GM04504 (cell line): ENCODE measurements at places on chromosomes 12 and 14.

DNA sequence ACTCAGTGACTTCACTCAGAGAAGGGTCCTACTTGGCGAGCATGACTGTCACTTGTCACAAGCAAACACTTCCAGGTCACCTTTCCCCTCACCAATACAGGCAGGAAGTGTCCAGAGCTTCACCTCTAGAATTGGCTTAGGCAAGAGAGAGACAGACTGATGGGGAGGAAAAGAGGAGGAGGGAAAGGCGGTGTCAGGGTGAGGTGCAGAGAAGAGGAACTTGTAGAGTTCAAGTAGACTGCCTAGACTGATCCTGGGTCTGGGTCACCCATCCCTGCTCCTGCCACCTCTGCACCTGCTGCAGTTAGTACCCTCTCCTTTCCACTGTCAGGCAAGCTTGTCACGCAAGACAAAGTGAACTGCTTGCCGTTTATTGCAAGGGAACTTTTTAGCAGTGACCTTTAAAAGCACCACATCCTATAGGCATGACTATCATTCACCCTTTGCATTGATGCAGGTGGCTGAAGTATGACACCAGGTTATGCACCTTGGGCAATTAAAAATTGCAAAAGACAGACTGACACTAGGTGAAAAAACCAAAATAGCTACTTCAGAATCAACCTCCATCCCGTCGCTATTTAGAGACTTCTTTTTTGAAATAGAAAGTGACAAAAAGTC lies 292.4 kb downstream of the SYT1 start:
- no peak for DNase-seq

DNA sequence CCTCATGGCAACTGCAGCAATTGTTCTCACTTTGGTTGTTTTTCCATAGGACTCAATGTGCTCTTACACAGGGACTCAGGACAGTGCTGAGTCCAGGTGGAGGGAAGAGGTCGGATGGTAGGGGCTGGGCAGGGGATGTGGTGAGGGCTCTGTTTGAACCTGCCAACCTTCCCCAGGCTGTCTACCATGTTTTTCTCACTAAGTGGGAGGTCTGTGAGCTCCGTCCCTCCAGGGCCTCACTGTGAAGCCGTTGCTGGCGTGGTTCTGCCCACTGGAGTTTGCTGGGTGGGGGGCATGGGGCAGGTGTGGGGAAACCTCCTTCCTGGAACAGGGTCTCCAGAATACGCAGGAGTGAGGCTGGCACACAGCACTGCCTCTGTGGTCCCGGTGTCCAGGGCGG lies 20.7 kb upstream of the PRMT8 start:
- no peak for DNase-seq

DNA sequence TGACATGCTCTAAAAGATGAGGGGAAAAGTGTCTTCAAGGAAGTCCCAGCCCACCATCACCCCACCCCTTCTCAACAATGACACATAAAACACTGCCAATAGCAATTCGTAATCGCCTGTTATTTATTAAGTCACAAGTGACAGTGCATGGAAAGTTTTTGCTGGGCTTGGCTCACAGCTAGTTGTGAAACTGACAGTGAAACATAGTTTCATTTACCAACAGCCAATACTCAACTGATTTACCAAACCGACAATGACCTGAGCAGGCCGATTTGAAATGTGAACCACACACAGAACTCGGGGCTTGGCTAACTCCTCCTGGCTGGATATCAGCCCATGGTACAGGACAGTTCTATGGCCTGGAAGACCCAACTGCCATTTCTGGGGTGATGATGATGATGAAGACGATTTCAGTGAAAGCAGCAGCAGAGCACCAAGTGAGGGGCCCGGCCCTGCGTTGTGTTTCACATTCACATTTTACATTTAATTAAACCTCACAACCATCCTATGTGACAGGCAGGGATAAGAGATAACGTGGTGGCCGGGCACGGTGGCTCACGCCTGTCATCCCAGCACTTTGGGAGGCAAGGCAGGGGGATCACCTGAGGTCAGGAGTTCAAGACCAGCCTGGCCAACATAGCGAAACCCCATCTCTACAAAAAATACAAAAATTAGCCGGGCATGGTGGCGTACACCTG lies 42.7 kb downstream of the CAMKK2 start:
- no peak for DNase-seq

DNA sequence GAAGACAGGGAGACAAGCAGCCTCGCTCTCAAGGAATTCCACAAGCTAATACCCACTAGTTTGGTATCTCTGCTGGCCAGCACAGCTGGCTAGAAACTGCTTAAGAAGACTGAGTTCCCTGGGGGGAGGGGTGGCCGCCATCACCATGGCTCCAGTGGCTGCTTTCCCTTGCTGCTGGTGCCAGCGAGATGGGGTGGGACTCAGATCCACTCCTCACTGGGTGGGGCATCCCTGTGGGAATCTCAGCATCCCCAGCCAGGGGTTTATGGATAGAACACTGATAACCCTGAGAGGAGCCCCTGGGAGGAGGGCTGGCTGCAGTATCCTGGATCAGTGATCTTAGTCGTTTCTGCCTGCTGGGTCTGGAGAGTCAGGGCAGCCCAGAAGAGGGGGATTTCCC lies 170.6 kb upstream of the MDGA2 start:
- DNase-seq: no peak

DNA sequence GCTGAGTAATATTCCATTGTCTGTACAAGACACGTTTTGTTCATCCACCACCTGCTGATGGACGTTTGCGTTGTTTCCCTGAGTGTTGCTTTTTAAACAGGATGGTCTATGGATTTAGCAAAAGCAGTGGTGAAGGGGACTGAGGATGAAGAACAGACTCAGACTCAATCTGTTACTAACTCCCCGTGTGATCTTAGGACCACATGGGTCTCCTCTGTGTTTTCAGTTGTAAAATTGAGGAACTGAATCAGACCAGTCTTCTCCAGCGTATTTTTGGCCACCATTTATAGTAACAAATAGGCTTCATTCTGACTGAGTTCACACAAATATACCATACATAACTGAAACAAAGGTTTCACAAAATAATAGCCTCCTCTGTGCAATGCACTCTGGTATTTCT lies 85.6 kb downstream of the FOXN3 start:
- DNase-seq: no peak

- DNase-seq: no peak
Observed at GRCh38 chr12:106249411-106250135, 1.8 kb upstream of the CKAP4 start.
